NCI-H1436 (cell line): ENCODE measurements at places on chromosomes 1 and 21.

- DNase-seq, result no peak
These were observed 3.5 kb upstream of the MAN1C1 start for GRCh38 chr1:25613091-25613490.

DNA sequence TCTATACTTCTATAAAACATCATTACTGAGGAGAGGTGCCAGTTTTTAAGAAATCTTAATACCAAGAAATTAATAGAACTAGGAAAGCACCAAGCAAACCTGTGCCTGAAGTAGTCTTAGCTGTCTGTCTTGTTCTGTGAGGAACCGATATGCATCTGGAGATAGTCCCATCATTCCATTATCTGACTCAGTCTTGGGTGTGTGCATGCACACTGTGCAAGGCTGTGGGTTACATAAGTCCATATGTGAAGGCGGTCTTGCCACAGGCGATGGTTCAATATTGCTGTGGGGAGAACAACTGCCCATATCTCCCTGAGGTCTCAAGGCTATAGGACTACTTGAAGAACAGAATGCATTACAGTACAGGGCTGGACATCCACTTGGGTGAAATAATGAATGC lies 33.8 kb downstream of the STIL start:
- no peak for DNase-seq

- no peak for DNase-seq
These were observed 90.4 kb upstream of the ZC3H11B start for GRCh38 chr1:219703368-219703639.

DNA sequence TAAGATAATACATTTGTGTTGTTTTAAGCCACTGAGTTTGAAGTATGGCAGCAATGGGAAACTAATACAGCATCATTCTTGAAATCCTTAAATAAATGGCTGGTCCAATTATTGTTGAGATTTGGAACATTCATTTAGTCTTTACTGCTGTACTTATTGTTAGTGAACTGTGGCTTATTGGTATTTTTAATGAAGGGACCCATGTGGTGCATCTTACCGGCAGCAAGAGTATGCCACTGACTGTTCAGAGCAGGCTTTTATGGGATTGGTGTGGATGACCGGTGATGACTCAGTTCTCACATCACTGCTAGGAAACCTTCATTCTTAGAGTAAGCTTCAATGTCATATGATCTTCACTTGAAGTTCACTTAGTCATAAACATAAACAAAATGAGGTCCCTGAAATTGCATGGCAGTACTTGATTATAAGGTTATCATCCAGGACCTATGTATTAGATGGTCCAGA lies 31.5 kb downstream of the PRKAA2 start:
- no peak for DNase-seq

- DNase-seq, result no peak
These were observed 731.6 kb upstream of the ADGRL4 start for GRCh38 chr1:79738101-79738500.

DNA sequence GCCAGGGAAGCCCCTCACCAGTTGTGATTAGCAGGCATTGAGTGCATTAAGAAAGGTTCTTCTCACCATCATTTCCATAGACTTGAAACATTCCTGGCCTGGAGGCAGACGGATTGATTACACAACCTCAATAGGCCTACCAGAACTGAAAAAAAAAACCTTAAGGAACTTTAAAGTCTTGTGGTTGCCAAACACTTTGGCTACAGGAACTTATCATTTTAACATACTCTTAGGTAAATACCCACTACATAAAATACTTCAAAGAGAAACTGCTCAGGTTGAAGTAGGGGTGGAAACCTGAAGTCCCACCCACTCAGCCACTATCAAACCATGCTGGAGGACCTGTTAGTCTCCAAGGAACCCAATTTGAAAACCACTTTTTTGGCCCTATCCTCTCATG lies 22.4 kb upstream of the HMGB4 start:
- DNase-seq, result no peak

GRCh38 chr1:112092656-112093371 lies 103.3 kb upstream of the KCND3 start:
- DNase-seq, result no peak

- DNase-seq, result no peak
These were observed 126.9 kb downstream of the CLIC6 start for GRCh38 chr21:34795548-34796180.
